AG04449 (cell line): ENCODE measurements at places on chromosomes 1 and 21.

GRCh38 chr1:86546787-86547221 is at the start of gene CLCA4:
CLCA4 (plus strand) TSS chr1:86547078; CDS start chr1:86547120, 42 bp downstream.
- no peak for DNase-seq

GRCh38 chr1:182051938-182052337 is 9.6 kb downstream of the ZNF648 start:
- DNase-seq = no peak

- peak; percentile 77 for DNase-seq
Observed at GRCh38 chr1:33346927-33347649, 26.2 kb upstream of the A3GALT2 start.

GRCh38 chr21:41187537-41188025 is 19.6 kb downstream of the BACE2 start:
- DNase-seq = no peak

DNA sequence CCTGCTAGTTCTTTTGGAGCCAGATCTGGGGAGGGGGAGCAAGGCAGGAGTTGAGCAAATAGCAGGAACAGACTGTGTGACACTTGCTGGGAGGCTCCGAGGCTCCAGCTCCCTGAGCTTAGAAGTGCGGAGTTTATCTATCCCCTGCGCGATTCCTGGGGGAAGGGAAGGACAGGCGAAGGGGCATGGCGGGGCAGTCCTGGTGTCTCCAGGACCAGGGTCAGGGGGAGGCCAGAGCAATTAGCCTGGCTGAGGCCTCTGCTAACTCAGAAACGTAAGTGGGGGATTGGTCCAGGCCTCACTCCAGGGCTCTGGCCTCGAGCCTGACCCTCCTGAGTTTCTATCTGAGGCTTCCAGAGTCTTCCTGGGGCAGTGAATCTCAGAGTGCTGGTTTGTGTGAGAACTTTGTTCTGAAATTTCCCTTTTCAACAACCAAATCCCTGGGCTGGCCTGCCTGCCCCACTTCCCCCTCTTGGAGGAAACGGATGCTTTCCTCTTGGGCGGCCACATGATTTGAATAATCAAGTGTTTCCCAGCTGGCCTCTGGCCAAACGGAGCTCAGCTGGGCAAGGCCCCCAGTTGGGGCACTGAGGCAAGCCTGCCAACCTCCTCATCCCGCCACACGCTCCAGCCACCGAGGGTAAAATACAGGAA is 15.6 kb downstream of the ALPL start:
- DNase-seq = no peak

DNA sequence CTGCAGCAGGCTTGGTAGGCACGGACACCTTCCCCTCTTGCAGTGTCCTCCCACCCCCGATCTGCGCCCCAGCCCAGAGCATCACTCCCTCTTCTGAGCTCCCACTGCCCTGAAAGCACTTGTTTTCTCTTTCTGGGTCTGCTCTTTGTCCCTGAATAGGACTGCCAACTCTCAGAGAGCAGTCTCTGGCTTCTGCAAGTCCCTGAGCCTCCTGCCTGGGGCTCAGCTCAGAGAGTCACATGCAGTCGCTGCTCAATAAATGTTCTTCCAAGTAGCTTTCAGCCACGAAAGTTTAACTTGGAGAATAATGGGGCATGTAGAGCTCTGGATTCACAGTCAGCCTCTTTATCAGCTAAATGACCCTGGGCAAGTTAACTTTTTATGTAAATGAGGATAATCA is 205.6 kb downstream of the HIVEP3 start:
- DNase-seq = no peak

- DNase-seq = no peak
Observed at GRCh38 chr1:199466961-199467360, 560.5 kb upstream of the NR5A2 start.

DNA sequence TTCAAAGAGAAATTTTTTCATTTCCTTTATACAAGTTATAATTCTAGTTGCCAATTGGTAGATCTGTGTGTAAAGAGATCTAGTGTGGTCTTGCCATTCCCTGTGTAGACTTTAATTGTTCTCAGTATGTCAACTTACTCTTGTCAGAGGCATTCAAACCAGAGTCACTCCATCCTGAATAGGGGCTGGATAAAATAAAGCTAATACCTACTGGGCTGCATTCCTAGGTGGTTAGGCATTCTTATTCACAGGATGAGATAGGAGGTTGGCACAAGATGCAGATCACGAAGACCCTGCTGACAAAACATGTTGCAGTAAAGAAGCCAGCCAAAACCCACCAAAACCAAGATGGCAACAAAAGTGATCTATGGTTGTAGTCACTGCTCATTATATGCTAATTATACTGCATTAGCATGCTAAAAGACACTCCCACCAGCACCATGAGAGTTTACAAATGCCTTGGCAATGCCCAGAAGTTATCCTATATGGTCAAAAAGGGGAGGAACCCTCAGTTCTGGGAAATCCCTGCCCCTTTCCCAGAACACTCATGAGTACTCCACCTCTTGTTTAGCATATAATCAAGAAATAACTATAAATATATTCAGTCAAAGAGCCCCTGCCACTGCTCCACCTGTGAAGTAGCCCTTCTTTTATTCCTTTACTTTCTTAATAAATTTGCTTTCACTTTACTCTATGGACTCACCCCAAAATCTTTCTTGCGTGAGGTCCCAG is 74.0 kb upstream of the ADAMTS5 start:
- no peak for DNase-seq

- DNase-seq = no peak
Observed at GRCh38 chr21:26966649-26967061, 233 bp downstream of the ADAMTS5 start.

GRCh38 chr1:74083128-74083527 is 114.8 kb downstream of the LRRIQ3 start:
- no peak for DNase-seq

GRCh38 chr1:175543447-175543846 is 199.9 kb downstream of the TNR start:
- no peak for DNase-seq

- no peak for DNase-seq
Observed at GRCh38 chr21:21039624-21040170, 41.5 kb downstream of the NCAM2 start.

DNA sequence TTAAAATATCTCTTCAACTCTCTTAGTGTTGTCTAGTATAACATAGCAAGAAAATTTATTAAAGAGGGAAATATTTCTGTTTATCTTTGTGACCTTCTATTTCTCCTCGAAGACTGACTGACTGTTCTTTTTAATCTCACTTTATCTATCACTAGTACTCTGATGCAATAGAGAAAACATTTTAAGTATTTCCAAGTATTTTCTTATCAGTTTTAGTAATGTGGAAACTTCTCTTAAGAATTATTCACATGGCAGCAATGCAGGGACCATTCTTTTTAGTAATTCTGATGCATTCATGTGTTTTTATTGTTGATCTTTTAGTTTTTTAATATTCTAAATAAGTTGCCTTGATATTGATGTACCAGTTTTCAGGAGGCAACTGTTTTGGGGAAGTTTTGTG is 115.7 kb downstream of the NEK7 start:
- no peak for DNase-seq

DNA sequence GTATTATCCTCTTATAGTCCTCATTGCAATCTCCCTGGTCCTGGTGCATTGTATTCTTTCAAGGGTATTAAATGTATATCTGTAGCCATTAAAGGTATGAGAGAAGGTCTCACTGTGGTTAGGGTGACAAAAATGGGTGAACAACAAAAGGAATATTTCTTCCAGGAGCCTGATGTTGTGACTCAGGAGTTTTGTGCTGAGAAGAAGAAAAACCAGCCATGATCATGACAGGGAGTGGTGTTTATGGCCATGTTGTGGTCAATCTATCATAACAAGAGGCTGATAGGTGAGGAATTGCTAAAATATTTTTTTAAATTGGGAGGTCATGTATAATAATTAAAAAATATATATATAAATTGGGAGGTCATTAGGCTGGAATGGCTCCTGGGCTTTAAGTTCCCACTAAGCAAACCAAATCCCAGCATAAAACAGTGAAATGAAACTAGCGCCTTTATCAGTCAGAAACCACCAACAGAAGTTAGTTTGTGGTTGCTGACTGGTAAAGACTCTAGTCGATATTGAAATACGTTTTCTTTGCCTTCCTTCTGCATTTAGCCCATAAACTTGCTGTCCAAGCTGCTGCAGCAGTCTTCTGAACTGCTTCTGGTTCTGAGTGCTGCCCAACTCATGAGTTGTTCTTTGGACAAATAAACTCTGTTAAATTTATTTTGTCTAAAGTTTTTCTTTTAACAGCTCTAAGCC is 60.3 kb downstream of the TBX19 start:
- DNase-seq = no peak

DNA sequence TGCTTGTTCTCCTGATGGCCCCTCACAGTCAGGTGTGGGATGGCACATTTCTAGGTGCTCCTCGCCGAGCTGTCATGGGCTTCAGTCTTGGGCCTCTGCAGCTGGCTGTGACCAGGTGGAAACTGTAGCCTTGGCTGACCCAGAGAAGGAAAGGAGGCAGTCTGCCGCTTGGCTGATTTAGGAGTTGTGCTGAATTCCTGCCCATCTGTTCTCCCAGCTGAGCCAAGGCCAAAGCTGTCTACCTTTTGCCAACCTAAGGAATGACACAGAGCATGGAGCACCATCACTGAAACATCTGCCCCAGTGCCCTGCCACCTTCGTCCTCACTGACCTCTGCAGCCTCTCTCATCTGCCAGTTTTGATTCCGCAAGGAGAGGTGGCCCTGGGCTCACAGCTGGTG is 27.9 kb downstream of the UTP25 start:
- DNase-seq = no peak

- no peak for DNase-seq
Observed at GRCh38 chr1:67390041-67390887, 39.9 kb downstream of the SERBP1 start.

DNA sequence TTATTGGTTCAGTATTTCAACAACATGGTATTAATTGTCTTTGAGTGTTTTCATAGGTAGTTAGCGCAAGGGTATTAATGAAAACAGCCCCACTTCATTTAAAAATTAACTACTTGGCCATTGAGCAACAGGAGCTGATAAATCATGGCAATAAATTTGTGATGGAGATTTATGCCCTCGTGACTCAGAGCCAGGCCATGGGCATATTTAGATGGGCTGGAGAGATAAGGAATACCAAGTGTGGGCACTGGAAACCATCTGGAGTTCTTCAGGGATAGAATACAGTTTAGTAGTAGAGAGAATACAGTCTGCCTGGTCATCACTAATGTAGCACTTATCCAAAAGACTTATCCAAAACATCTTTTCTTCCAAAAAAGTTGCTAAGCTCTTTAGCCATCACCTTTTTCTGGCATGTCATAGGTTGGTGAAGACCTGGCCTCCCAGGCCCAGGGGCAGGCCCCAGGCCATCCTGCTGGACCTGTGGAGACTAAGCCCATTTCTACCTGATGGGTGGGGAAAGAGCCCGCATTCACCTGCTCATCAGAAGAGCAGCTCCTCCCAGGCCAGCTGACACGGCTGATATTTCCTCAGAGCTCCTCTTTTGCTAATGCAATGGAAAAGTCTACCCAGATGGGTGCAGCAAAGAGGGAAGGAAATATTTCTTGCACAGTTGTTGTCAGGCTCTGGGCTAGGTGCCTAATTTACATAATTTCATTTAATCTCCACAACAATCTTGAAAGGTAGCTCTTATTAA is 238.0 kb downstream of the TM2D1 start:
- DNase-seq = no peak

DNA sequence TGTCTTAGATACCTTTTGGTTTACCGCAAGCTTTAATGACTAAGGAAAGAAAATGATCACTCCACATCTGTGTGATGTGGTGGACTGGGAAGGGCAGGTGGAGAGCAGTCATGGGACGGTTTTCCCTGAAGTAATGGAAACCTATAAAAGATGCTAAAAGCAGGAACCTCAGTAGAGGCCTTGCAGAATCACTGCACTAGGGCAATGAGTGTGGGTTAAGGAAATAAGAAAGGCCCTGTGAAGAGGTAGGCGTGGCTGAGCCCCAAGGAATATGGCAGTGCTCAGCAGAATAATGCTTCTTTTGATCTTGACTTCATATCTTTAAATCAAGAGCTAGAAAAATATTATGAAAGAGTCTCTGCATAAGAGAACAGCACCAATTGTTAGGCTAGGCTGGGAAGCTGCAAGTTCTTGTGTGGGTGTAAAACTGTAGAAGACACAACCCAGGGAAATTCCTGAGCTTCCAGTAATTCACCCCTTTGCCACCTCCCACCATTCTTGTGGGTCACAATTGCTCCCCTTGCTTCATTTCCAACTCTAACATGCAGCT is 49.9 kb downstream of the CLCA4 start:
- no peak for DNase-seq

GRCh38 chr21:20329636-20330035 is 668.6 kb upstream of the NCAM2 start:
- no peak for DNase-seq

GRCh38 chr1:30474818-30475200 is 248.6 kb downstream of the MATN1 start:
- DNase-seq = no peak

GRCh38 chr1:220239966-220240365 is 32.3 kb downstream of the RAB3GAP2 start:
- no peak for DNase-seq

DNA sequence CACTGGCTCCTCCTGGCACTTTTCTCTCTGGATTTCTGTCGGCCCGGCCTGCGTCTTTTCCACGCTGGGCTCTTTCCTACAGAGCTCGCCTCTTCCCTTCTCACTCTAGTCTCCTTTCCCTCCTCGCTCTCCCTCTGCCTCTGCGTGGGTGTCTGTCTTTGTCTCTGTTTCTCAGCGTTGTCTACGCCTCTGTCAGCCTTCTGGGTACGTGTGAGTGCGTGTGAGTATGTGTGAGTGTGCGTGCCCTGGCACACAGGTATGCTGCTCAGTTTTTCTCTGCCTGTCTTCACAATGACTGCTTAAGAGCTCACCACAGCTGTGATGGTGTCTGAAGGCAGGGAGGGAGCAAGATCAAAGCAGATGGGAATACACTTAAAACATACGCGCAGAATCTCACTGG is 77.7 kb downstream of the KIRREL1 start:
- no peak for DNase-seq

GRCh38 chr1:167416506-167416905 is 101.8 kb downstream of the CD247 start:
- no peak for DNase-seq

GRCh38 chr1:21021311-21021710 is 155.4 kb downstream of the EIF4G3 start:
- DNase-seq = no peak

DNA sequence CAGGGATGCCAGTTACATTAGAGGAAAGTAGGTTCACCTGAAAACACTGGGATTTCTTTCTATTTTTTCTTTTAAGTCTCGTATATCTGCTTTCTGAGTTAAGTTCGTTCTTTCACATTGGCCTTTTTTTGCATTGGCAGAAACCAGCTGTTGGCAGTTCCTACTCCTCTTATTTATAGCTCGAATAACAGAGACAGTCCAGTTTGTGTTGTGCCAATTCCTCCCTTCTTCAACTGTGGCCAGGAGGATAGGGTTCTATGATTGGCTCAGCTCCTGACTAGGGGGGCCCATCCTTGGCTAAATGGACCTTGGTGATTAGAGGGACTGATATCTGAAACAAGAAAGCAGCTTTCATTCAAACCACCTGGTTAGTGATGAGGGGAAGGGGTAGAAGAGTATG is 115.8 kb downstream of the RPS6KC1 start:
- DNase-seq = no peak

DNA sequence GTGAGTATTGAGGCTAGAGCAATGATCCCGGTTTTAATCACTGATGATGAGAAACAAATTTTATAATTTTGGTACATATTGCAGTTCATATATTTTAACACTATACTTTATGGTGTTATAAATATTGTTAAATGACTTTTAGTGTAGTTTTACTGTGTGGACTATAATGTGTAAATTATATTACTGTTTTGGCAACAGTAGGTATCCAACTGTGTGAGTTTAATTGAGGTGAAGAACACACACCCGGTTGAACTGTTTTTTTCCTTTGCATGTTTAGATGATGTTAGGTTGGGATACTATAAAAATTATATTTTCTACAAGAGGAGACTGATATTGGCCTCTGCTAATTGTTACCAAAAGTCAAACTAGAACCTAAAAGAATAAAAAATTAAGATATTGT is 166.5 kb downstream of the SDCCAG8 start:
- no peak for DNase-seq
